ENCODE measurements at places on chromosomes 2 and 18. TPM values are rescaled to one million over a fixed set of nuclear protein-coding genes. Genes with fewer than 3 reads are reported as not detected.

DSEL gene
- 0.17 TPM for polyA plus RNA-seq

DNA sequence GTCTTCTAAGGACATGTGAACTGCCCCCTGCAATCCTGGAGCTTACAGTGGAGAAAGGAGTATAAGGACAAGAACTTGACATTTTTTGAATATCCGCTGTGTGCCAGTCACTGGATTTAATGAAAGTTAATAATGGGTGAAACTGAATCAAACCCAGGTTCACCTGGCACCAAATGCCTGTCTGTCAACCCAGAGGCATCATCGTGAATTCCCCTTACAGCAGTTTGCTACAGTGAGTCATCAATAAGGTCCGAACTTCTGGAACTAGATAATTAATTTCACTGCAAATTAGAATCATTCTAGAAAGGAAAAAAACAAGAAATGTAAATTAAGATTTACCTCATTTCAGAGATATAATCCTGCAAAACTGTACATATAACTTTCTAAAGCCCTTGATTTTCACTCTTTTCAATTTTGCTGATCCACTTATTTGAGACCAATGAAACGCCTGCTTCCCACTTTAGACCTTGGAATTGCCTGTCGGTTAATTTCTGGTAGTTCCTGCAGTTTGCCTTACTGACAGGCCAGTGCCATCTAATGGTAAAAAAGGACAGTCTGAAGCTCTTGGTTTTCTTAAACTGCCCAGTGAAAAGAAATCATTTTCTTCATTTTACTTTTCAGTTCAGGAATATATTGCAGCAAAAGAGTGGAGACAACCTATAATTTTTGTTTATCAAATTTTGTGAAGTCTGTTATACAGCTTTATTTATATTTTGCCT lies 8.2 kb downstream of the DSG2 start:
- peak; percentile 63 for DNase-seq

- no peak for DNase-seq
Measured at GRCh38 chr2:235024931-235025773, 73.3 kb downstream of the SH3BP4 start.

- peak; percentile 30 for DNase-seq
Measured at GRCh38 chr18:3264362-3264761, 2.4 kb downstream of the MYL12B start.

CIB4 gene
- 0.30 TPM for polyA plus RNA-seq

RTKN gene
- polyA plus RNA-seq, result 20.1 TPM

IGFBP5 gene
- polyA plus RNA-seq, result 0.46 TPM

DNA sequence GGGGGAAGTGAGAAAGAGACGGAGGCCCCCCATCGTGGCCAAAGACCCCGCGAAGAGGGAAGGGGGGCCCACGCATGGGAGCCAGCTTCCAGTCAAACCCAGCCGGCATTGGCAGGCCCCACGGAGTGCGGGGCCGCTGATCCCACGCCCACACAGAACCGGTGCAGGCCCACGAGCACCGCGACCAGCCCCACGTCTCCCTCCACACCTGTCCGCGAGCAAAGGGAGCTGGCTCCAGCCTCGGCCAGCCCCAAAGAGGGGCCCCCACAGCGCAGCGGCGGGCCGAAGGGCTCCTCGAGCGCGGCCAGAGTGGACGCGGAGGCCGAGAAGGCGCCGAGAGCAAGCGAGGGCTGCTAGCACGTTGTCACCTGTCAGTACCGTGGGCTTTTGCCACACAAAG lies 125.0 kb upstream of the TWIST2 start:
- DNase-seq, result no peak

ASIC4 gene
- polyA plus RNA-seq, result not detected

DNA sequence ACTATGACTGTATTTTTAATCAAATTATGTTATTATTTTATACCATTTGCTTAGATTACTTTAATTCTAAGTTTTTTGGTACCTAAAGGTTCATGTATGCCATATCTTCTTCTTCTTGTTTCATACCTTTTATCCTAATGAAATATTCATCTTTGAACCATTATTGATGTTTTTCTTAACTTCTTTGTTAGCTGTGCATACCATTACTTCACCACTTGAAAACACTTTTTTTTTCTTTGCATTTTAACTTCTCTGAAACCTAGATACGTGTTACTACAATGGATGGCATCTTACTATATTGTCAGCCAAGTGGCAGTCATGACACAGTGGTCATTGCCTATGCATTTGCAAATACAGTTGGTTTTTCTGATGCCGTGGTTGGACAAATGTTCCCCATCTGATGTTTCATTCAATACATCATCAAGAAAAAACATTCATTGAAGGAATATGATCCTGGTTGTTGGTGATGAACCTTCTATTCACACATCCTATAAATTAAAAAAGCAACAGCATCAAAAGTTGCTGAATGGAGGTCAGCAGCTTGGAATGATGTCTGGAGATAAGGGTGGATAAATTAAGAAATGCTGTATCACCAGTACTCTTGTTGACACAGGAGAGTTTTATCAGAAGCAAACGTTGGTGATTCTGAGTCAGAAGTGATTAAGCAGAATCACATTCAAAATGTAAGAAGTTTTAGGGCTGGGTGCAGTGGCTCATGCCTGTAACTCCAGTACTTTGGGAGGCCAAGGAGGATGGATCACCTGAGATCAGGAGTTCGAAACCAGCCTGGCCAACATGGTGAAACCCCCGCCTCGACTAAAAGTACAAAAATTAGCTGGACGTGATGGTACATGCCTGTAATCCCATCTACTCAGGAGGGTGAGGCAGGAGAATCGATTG lies 7.4 kb downstream of the IL36A start:
- DNase-seq, result peak; percentile 60

BCL11A gene
- 0.12 TPM for polyA plus RNA-seq

TRIM43B gene
- polyA plus RNA-seq, result not detected

DNA sequence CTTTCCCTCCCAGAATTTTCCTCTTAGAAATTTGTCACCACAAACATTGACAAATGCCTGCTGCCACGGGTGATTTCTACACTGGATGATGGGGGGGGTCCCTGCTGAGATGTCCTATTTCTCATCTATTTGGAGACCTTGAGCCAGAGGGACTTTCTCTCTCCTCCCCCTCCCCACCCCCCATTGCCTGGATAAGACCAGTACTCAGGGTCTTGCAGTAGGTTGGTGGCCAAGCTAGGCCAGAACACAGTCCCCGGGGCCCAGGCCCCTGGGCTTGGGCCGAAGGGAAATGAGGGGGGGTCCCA lies 560 bp upstream of the DUSP2 start:
- no peak for DNase-seq

DNA sequence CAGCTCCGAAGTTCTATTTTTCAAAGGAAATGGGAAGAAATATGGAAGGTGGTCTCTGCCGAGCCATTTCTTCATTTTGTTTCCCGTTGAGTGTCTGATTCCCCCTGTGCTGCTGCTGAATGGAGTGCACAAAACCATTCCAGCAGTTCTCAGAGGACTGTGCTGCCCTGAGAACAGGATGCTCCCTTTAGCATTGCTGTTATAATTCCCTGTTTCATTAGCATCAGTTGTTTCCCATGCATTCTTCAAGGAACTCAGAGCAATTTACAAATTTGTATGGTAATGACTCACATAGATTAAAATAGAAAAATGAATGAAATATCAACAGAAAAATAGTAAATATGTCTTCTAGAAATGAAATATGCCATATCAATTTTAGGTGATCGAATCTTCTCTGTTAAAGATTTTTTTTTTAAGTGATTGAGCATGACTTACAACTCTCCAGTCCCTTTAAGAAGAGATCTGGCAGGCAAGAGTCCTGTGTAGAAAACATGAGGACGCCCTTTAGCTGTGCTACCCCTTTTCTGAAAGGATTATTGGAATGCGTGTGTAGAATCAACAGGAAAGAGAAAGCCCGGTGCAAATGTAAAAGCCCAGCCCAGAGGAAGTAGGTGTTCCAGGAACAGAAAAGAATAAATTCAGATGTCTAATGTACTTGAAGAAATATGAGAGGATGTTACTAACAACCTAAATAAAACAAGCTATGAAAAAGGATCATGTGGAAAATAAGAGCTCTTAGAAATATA lies 118.5 kb downstream of the ATP9B start:
- no peak for DNase-seq
